GOT3 (cell line): ENCODE measurements at places on chromosomes 5 and 9.

DNA sequence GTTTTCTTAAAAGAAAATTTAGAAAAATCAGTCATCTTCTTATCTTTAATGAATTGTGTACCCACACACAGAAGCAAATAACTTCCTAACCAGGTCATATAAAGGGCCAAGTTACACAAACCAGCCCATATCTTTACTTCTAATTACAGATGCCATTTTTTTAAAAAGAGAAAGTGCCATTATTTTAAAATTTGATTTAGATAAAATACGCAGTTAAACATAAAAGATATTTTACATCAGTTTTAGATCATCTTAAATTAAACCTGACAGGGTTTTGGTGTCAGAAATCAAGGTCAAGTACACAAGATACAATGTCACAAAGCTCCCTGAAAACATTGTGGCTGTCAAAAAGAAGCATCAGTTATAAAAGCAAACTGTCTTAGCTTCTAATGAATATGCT, 129.4 kb downstream of the GNA14 start:
- DNase-seq: no peak

- DNase-seq: no peak
These were observed 103.5 kb upstream of the EQTN start for GRCh38 chr9:27400334-27400880.

DNA sequence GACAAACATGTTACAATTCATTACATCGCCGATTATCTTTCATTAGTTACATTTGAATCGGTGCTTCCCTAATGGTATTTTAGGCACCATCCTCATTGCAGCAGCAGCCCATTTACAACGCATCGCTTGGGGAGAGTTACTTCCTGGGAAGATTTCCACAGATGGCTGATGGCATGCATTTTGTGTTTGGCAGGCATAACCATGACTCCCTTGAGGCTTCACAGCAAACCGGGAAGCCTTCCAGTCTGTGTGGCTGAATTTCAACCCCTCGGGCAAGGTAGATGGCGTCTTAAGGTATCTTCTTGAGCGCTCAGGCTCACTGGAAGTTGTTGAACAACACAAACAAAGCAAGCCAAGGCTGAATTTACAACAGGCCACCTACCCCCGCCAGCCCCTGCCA, 1.6 kb upstream of the DNAH5 start:
- no peak for DNase-seq

- no peak for DNase-seq
These were observed 228.3 kb downstream of the PDZD2 start for GRCh38 chr5:31867219-31867618.

- DNase-seq: no peak
These were observed 212.4 kb upstream of the MEF2C start for GRCh38 chr5:89095341-89095740.
